ENCODE measurements at places on chromosomes 12 and 14.

DNA sequence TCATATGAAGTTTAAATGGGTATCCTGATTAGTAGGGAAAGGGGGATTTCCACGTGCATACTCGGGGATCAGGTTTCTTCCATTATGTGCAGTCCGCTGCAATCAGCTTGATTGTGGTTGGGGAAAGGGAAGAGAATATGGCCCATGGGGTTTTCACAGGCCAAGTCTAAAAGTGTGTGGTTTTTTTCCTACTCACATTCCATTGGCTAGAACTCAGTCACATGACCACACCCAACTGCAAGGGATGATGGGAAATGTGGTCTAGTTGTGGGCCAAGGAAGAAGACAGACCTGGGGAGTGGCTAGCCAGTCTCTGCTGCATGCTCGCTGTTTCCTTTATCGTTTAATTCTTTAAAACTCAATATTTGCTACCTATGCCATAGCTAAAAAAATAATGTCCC, 105.1 kb downstream of the PRIMA1 start:
- no peak for DNase-seq

- DNase-seq = no peak
Observed at GRCh38 chr12:4280351-4281163, 7.0 kb downstream of the CCND2 start.

DNA sequence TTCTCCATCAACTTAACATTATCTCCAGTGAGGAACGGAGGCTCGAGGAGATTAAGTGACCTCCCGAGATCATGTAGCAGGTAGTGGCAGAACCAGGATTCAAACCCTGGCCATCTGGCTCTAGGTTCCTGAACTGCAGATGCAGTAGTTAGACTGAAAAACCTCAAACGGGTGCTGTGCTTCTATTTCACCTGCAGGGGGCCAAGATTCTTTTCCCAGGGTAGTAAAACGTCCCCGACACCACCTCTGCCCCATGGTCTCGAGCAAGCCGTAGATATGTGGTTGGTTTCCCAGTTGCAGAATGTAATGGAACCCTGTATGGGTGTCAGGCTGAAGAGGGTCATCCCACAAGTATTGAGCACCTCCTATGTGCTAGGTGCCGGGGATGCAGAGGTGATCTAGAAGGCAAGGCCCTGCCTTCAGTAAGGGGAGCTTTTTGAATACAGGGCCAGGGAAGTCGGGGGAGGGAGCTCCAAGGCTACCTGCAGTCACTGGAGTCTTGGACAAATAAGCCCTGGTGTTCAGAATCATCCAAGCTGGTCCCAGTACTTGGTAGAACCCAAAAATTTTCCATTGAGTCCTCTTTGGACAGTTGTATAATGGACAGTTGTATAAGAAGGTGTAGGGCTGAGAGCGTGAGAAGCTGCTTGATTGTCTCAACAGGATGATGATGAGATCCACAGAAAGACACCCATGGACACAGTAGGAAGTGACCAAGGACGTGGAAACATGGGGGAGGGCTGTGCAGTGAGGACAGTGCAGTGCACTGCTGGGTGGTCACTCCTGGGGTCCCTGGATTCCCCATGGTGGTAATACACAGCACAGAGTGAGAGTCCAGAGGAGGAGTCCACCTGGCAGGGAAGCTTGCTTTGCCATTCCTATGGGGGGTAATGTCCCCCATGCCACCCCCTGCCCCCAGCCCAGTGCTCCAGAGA, 197.2 kb downstream of the CHST11 start:
- DNase-seq = peak; percentile 41

- no peak for DNase-seq
Observed at GRCh38 chr14:103146141-103146709, 23.0 kb downstream of the TNFAIP2 start.

DNA sequence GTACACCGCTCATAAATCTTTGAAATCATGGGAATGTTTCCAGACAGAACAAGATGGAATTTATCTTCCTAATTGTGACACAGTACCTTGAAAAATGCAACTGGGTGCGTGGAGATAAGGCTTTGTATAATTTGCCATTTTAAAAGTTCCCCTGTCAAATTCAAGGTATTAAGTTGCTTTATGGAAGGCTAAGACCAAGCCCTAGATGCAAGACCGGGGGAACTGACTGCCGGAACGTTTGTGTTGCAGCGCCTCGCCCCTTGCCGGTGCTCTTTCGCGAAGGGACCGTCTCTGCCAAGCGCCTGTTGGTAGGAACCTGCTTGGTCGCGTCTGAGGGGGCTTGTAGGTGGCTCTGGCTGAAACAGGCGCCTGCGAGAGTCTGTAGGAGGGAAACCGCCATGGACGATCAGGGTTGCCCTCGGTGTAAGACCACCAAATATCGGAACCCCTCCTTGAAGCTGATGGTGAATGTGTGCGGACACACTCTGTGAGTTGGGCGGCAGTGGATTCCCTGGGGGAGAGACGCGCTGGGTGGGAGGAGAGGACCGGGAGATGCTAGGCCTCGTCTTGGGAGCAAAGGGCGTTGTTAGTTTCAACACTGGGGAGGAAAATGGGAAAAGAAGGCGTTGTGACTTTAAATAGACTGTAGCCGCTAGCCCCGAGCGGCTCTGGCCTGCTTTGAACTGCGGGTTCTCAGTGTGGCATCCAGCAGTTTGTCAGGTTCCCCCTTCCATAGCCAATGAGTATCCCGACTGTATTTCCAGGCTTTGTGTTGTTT, at the start of gene MNAT1:
TSS of gene MNAT1 (plus strand) at position 297 of the 778 bp plus-strand sequence. CDS start at position 399, 102 bp downstream.
- DNase-seq = peak; percentile 76

DNA sequence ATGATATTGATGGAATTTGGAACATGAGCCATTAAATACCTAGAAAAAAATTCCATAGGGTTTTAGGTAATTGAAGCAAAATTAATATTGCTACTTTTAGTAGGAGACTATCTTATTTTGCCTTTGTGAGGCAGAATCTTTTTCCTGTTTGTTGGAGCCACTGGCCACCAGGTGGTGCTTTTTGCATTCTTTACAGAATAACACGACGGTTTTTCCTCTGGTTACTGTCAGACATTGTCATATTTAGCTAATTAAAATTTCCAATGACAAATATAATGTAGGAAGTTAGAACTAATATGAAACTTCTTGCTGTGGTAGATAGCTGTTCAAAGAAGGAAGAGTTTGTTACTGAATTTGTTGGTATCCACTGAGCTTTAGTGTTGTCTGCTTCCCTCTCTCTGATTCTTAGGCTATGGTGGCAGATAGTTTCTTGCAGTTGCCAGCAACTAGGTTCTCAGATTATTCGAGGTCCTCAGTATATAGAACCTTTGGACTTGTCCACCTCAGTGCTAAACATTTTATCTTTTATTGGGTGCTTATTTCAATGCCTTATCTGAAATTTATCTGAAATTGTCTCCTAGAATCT, 25.7 kb downstream of the RAB21 start:
- DNase-seq = peak; percentile 52

GRCh38 chr14:90042496-90043252, 19.1 kb upstream of the KCNK13 start:
- no peak for DNase-seq

DNA sequence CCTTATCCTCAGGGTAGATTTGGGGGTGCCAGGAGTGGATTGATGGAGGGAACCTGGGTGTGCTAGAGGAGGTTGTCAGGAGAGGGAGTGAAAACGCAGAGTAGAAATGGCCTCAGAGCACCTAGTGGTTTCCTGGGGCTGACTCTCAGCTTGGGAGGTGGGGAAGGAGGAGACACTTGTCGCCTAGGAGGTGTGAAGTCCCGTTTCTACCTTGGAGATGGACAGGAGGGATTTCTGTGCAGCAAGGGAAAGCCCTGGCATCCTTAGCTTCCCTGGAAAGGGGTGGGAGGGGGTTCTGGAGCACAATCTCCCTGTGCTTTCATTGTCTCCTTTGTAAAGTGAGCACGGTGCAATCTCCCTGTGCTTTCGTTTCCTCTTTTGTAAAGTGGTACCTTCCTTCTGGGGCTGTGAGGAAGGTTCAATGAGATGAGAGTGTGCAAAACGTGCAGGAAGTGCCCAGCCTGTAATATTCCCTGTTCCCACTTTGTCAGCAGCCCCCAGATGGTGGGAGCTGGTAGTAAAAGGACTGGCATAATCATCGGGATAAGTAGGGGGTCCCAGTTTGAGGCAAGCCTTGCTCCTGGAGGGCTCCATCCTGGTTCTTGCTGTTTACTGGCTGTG, 1.6 kb downstream of the OAS3 start:
- peak; percentile 21 for DNase-seq

DNA sequence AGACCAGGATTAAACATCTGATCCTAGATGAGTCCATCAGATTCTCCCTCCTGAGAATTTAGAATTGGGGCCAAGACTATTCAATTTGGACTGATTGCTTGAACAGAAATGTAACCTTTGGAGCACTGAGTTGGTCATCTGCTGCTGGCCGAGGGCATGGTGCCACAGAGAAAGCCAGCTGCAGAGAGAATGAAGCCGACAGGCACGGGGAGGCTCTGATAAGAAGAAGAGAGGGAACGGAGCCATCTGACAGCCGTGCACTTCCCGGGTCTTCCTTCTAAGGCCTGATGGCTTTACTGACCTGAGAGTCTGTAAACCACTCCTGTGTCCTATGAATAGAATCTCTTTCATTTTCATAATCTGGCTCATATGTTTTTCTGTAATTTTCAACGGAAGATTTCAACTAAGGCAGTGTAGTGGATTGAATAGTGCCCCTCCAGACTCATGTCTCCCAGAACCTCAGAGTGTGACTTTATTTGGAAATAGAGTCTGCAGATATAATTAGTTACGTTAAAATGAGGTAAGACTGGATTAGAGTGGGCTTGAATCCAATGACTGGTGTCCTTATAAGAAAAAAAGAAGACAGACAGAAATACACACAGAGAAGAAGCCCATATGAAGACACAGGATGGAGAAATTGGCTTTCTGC, 39.1 kb upstream of the FRS2 start:
- no peak for DNase-seq

GRCh38 chr12:25629341-25629740, 76.3 kb upstream of the LMNTD1 start:
- DNase-seq = no peak

- no peak for DNase-seq
Observed at GRCh38 chr12:44929236-44929885, 53.2 kb upstream of the NELL2 start.

DNA sequence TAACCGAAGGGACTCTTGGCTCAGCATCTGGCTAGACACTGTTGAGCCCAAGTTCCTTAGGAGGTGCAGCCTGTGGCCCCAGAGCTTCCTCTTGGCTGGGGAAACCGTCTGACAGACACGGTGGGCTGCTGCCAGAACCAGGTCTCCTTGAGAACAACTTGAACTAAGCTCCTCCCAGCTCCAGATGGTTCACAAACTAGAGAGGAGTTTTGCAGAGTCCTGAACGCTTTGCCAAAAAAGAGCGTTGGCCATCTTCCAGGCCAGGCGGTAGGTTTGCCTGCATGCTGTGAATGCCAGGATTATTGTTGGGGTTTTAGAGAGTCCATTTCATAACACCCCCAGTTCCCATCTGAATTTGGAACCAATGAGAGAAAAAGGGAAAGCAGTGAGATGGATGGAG, 399.8 kb downstream of the RGS6 start:
- DNase-seq = no peak

DNA sequence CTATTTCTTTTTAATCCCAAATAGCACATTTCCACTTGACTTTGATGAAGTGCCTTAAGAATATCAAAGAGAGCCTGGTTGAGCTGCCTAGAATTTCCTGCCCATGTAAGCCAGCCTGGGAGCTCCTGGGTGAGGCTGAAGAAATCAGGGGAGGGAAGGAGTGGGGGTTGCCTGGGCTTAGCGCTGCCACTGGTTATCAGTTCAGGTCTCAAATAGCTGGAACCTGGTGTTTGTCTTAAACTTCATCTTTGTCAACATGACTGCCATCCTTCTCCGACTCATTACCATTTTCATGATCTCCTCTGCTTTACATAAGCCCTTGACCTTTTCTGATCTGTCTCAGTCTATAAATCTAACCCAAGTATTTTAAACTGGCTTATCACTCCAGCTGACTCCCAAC, 151.5 kb downstream of the TTC8 start:
- DNase-seq = no peak

DNA sequence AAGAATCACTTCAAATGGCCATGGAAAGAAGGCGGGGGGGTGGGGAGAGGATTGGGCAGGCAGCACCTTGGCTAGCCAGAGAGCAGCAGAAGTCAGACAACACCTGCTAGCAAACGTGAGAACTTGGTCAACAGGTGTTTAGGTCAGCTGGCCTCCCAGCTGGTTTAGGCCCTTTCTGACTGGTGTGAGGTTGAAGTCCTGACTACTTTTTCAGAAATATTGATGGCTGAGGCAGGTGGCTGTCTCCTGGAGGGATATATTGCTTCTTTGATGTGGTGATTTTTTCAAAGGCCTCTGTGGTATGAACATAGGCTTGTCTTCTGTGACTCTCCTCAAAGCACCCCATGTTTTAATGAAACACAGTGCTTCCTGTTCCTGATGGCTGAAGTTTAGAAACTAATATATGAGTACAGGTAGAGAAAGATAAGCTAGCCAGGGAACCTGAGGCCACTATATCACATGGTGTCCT, 238.2 kb upstream of the SSTR1 start:
- DNase-seq = no peak

DNA sequence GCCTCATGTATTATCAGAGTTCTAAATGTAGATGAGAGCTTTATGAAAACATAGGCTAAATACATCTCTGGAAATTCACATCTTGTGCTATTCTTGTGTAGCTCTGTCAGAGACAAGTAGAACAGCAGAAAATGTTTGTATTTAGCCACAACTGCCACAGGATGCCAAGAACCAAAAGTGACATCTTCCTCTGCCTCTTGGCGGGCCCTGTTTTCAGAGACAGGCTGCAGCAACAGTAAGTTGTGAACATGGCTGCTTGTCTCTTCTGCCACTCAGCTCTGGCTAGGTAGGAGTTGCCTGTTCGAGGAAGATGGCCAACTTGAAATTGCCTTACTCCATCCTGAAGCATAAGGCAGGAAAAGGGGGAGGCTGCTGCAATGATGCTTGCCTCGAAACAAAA, 30.4 kb downstream of the SETD3 start:
- no peak for DNase-seq

GRCh38 chr12:55891310-55891709, 36.4 kb downstream of the PYM1 start:
- DNase-seq = no peak

GRCh38 chr12:85569261-85569660, 266.9 kb downstream of the RASSF9 start:
- no peak for DNase-seq

- DNase-seq = no peak
Observed at GRCh38 chr12:27751386-27752047, 28.5 kb upstream of the KLHL42 start.

DNA sequence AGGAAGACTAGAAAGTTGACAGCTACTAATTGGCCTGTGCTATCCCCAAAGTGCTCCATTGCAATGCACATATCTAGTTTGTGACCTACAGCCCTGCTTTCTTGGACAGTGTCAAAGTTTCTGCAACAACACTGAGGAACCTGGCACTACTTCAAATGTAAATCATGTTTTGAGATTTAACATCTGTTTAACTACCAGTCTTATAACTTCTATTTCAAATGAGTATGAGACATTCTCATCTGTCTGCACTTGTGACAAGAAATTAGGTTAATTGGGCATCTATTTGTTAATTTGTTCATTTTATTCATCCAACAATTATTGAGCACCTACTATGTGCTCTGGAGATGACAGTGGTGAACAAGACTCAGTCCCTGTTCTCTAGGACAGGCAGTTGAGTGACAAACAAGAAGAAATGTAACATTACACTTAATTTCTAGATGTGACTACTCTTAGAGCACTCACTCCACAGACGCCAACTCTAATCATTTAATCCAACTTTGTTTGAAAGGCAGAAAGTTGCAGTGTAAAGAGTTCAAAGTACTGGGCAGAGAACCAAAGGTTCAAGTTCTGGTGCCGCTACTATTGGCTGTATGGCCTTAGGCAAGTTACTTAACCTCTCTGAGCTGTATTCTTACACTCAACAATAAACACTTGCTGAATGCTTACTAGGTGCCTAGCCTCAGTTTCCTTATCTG, 74.8 kb downstream of the HECTD4 start:
- DNase-seq = no peak

Data from CD4-positive, alpha-beta T cell treated with Interleukin-17A for 1 hour (primary cell).